ENCODE measurements at places on chromosomes 2 and 18. TPM values are rescaled to one million over a fixed set of nuclear protein-coding genes. Genes with fewer than 3 reads are reported as not detected.

COL3A1 gene
- 0.25 TPM for total RNA-seq

RGPD3 gene
- total RNA-seq: 0.13 TPM

IFT172 gene
- total RNA-seq: 10.2 TPM

ADCYAP1 gene
- not detected for total RNA-seq

SP3 gene
- 50.0 TPM for total RNA-seq

CCDC138 gene
- 8.1 TPM for total RNA-seq

NOP58 gene
- 115 TPM for total RNA-seq

PDE11A gene
- total RNA-seq: 0.40 TPM

CABLES1 gene
- total RNA-seq: 12.9 TPM

TRAPPC8 gene
- 12.1 TPM for total RNA-seq

INPP5D gene
- total RNA-seq: 0.69 TPM

TBR1 gene
- 0.11 TPM for total RNA-seq

NCKAP5 gene
- 1.7 TPM for total RNA-seq

EPHA4 gene
- total RNA-seq: 0.54 TPM

GALNT3 gene
- total RNA-seq: not detected

HOXD13 gene
- 0.24 TPM for total RNA-seq

UGT1A5 gene
- not detected for total RNA-seq

POTEJ gene
- total RNA-seq: not detected

RUFY4 gene
- total RNA-seq: not detected

COQ10B gene
- 23.4 TPM for total RNA-seq

RAPGEF4 gene
- 0.21 TPM for total RNA-seq

CNTNAP5 gene
- total RNA-seq: not detected

TTC27 gene
- total RNA-seq: 28.6 TPM

IL36G gene
- total RNA-seq: not detected

WDR33 gene
- total RNA-seq: 28.5 TPM

IL1F10 gene
- total RNA-seq: not detected

RBBP8 gene
- total RNA-seq: 31.5 TPM

SPDYA gene
- total RNA-seq: 0.15 TPM

CMPK2 gene
- total RNA-seq: 1.00 TPM

MATN3 gene
- total RNA-seq: 12.5 TPM

MBP gene
- 29.2 TPM for total RNA-seq

EPG5 gene
- total RNA-seq: 5.6 TPM

SOX11 gene
- total RNA-seq: not detected

ALPG gene
- 0.15 TPM for total RNA-seq

LCT gene
- 0.03 TPM for total RNA-seq

MAT2A gene
- 495 TPM for total RNA-seq

CROCC2 gene
- total RNA-seq: not detected

MC2R gene
- not detected for total RNA-seq

CPO gene
- not detected for total RNA-seq

SP9 gene
- total RNA-seq: 2.9 TPM

SERPINB4 gene
- 0.16 TPM for total RNA-seq

TUBB8B gene
- not detected for total RNA-seq

TEKT4 gene
- not detected for total RNA-seq

IL36B gene
- total RNA-seq: not detected

GPR45 gene
- not detected for total RNA-seq

STON1 gene
- total RNA-seq: 0.34 TPM

BUB1 gene
- 50.6 TPM for total RNA-seq

KLHL14 gene
- total RNA-seq: not detected

MPV17 gene
- 83.3 TPM for total RNA-seq

ARHGAP25 gene
- total RNA-seq: 0.13 TPM

ERFE gene
- total RNA-seq: 6.3 TPM

GBX2 gene
- total RNA-seq: 4.1 TPM

GGCX gene
- 44.3 TPM for total RNA-seq

SLC35F6 gene
- 36.0 TPM for total RNA-seq

Data from A549 treated with DMSO at 1 μM for 4 hours (cell line).